ENCODE measurements at places on chromosomes 16 and 17. TPM values are rescaled to one million over a fixed set of nuclear protein-coding genes. Genes with fewer than 3 reads are reported as not detected.

MRC2 gene
- 13.5 TPM for total RNA-seq

ITGB3 gene
- total RNA-seq = 0.36 TPM

MEIOB gene
- total RNA-seq = not detected

DNA sequence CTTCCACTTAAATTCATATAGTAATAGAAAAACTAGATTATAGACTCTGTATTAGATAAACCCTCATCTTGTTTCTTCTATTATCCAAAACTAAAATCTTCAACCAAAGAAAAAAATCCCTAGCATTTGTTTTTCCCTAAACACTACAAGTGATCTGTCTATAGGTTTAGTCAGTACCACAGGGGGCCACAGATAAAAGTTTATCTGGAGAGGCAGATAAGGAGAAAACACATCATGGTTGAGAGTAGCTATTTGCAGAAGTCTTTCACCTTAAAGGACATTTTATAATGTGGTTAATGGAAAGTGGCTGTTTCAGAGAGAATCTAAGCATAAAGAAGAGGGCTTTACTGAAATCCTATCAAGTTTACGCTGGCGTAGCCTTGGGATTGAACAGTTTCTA lies 160.1 kb downstream of the CDK5R1 start:
- no peak for DNase-seq

DNA sequence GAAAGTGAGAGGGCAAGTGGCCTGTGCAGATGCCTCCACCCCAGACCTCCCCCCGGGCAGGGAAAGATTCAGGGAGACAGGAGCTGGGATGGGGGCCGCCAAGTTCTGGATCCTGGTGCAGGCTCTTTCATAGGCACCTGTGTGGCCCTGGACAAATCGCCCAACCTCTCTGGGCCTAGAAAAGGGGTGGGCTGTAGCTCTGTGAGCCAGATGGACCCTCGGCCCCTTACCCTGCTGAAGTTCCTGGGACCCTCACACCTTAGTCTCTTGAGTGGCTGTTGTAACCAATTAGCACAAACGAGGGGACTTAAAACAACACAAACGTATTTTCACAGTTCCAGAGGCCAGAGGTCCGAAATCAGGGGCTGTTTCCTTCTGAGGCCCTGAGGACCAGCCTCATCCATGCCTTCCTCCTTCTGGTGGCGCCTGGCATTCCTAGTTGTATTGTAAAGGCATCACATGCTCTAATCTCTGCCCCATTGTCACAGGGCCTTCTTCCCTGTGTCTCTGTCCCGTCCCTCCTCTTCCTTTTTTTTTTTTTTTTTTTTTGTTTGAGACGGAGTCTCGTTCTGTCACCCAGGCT lies 352.6 kb downstream of the SEC14L1 start:
- no peak for DNase-seq

All from PC-3 (cell line).